Endothelial cell of umbilical vein (primary cell): ENCODE measurements at places on chromosomes 5 and 9.

DNA sequence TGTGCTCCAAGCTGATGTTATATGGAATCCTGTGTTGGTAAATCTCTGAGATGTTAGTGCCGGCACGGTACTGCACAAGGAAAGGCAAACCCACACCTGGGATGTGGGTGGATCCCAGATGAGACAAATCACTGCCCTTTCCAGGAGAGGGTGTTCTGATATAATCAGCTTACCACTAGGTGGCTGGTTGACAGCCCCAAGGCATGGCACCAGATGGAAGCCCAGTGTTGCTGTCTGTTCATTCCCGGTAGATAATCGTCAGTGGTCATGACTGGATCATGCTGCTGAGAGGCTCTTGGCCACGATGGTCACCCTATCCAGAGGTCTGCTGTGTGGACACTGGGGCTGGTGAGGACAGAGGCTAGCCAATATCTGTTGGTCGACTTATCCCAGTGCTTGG, 184.0 kb downstream of the CACNA1B start:
- no peak for DNase-seq

GRCh38 chr5:109690975-109691574, 1.3 kb downstream of the MAN2A1 start:
- DNase-seq, result peak; percentile 87

- no peak for DNase-seq
Measured at GRCh38 chr9:95137587-95138145, 179.8 kb downstream of the FANCC start.

DNA sequence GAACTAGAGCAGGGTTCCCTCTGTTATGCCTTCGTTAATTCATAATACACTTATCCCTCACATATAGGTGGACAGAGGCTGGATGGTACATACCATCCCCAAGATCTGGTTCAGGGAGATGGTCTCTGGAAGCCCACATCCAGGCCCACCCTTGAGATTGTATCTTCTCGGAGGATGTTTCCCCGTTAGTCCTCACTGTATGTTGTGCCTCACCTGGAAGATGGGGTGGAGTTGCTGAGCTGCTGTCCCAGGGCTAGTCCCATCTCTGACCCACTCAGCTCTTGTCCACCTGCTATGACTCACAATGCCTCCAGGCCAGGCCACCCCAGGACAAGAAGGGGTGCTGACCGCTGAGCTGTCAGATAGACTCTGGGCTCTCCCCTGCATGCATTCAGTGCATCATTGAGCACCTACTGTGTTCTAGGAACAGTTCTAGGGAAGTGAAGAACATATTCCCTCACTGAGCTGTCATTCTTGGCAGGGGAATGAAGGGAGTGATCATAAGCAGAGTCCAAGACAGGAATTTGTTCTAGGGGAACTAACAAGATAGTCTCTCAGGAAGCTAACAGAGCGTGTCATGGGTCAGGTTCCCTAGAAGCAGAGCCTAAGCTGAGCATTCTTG, at the start of gene CBY3:
TSS of gene CBY3 (minus strand) at position 255 of the 622 bp plus-strand sequence. CDS start at position 139, 116 bp downstream.
- no peak for DNase-seq

DNA sequence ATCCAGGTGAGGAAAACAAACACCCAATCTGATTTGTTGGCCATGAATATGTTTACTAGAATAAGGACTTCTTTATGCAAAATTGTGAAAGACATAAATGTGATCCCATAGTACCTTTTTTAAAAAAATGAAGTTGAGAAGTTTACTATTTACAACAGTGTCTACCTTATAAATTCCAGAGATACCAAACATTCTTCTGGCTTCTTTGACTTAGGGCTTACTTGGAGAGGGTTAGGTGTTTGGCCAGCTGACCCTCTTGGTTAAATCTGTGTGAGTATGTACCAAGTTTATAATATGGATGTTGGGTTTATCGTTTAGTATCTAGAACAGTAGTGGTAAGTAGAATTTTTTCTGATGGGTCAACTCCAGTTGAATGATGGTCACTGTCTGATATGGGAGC, 212.3 kb downstream of the DOCK8 start:
- no peak for DNase-seq

DNA sequence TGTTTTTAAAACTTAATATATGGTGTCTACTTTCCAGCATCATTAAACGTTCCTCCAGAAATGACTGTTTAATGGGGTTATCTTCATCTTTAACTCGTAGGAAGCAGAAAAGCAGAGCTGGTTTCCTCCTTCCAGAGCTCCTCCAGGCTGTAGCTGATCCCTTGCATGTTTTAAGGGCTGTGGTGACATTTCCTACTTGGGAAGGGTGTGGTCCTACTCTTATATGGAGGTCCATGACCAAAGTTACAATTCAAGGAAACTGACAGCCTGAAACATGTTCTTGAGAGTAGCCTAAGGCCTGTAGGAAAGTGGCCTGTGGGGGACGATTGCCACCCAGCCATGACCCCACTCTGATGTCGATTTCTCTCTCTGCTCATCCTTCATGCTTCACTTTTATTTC, 297.1 kb downstream of the GADD45G start:
- DNase-seq, result no peak

DNA sequence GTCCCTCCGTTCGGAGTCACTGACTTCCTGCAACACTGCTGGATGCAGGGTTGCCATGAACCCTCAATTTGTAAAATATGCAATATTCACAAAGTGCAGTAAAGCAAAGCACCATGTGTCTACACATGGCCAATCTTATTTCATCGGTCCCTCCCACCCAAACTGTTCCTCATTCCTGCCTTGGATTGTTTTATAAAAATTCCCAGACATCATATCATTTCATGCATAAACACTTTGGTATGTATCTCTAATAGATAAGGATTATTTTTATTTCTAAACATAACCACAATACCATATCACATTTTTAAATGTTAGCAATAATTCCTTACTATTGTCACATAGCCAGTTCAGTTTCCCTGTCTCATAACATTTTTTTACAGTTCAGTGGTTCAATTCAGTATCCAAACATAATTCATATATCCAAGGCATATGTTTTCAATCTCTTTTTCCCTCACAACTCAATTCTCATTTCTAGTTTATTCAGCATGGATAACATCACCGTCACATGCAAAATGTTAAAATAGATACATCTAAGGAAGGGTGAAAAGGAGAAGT, 82.0 kb upstream of the PCAT7 start:
- DNase-seq, result no peak

- no peak for DNase-seq
Measured at GRCh38 chr5:126948011-126948355, 82.4 kb downstream of the MARCHF3 start.

GRCh38 chr5:14379739-14380497, 201.7 kb upstream of the OTULINL start:
- no peak for DNase-seq

GRCh38 chr5:55492449-55492848, 42.3 kb downstream of the PLPP1 start:
- no peak for DNase-seq

DNA sequence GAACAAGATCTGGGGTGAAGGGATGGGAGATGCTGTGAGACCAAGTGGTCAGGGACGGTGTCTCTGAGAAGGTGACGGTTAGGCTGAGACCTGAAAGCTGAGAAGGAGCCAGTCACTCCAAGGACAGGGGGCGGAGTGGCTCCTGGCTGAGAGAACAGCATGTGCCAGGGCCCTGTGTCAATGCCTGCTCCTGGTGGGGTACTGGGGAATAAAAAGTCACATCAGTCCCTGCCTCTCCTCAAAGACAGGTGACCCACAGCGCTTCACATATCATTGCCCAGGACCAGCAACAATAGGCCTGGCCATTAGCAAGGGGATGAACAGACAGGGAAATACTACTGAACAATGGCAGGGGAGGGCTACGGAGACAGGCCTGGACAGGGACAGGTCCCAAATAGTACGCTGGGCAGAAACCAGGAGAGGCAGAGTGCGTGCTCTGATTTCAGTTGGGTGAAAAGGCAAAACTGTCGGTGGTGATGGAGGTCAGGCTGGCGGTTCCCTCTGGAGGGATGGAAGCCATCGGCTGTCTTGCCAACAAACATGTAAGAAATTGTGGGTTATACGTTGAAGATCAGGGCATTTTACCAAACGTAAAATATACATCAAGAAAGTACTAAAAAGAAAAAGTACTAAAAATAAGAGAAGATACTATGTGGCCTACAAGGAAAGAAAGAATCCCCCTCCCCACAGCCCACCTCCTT, 64.3 kb downstream of the C9orf50 start:
- no peak for DNase-seq

- DNase-seq, result no peak
Measured at GRCh38 chr5:157252711-157253465, 13.0 kb upstream of the CYFIP2 start.

DNA sequence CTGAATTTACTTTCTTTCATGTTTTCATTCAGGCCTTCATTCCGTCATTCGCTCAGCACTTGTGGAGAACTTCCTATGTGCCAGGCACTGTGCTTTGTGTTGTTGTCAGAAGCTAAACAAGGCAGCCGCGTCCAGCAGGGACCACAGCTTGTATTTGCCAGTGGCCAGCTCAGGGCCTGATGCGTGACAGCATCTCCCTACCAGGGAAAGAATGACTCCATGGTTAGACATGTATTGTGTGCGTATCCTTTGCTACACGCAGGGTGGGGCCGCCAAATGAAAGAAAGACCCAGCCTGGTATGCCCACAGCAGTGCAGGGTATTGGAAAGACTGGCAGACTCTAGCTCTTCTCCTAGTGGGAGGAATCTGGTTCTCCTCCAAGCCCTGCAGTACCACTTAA, 4.7 kb upstream of the COL27A1 start:
- no peak for DNase-seq

GRCh38 chr9:74391816-74392215, 105.3 kb upstream of the RORB start:
- no peak for DNase-seq

GRCh38 chr9:94929369-94929756, 202.9 kb downstream of the AOPEP start:
- DNase-seq, result peak; percentile 98

DNA sequence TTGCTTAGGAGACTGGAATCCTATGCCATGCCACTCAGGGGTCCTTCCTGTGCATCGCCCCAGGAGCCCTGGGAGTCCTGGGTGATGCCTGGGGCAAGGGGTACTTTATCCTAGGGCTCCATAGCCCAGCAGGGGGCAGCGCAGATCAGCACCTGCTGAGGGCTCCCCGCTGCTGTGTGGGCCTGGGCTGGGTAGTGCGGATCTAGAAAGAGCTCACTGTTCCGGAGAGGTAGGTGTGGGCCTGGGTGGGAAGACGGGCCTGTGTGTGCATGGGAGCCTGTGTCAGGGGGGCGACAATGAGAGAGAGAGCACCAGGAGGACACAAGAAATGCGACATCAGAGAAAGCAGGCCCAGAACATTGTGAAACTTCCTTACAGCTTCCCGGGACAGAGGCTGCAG, 11.4 kb upstream of the DAB2IP start:
- peak; percentile 36 for DNase-seq

- no peak for DNase-seq
Measured at GRCh38 chr5:50703367-50703666, 36.9 kb downstream of the PARP8 start.

- DNase-seq, result no peak
Measured at GRCh38 chr5:156186760-156187159, 140.2 kb upstream of the SGCD start.

DNA sequence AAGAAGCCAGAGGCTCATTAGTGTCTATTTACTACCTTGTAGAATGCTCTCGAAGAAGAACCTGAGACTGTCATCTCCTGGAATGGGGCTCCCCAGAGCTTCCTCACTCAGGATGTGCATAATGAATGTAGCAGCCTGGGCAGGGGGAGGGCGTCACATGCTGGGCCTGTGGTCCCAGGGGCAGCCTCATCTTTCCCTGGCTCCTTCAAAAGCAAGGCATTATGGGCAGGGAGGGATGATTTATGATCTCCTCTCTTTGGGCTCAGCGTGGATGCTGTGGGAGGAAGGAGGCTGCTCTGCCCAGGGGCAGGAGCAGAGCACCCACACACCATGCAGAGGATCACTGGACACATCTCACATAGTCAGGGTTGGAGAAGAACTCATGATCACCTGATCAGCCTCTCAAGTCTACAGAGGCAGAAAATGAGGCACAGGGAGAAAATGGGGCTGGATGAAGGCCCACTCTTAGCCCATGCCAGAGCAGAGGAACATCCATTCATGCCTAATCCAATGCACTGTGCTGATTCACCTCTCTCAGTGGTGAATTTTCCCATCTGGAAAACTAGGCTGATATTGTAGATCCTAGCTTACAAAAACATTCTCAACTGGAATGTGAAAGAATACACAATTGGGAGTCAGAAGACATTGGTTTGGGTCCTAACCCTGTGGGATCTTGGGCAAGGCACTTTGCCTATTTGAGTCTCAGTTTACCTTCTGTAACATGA, 173.7 kb downstream of the CARTPT start:
- no peak for DNase-seq

GRCh38 chr5:165460911-165461310, 1955.5 kb downstream of the MAT2B start:
- no peak for DNase-seq

DNA sequence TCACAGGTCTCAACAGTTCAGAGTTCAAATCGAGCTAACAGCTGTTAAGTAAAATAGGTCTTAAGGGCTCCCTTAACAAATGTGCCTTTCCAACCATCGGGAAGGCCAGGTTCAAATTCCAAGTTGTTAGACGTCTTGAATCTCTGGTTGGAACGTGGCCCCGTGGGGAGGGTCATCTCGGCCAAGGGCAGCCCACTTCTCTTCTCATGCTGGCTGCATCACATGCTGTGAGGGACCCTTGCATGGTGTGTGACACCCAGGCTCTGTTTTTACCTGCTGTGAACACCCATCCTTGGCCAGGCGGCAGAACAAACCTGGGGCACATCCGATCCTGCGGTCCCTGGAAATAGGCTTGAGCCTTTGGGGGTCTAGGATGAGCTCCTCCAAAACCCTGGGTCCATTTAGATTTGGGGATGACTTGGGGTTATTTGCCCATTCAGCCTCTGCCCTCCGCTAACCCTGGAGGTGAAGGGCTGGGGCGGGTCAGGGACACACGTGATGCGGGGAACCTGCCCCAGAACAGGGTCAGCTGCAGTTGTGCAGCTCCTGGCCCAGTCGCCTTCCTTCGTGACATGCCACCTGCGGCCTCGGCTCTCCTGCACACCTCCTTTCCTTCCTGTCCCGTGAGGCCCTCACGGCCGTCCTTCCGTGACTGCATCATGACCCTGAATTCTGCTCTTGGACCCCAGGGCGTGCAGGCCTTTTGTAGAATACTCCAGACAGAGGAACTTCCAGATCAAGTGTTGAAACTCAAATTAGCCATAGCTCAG, 45.9 kb downstream of the BOD1 start:
- no peak for DNase-seq

DNA sequence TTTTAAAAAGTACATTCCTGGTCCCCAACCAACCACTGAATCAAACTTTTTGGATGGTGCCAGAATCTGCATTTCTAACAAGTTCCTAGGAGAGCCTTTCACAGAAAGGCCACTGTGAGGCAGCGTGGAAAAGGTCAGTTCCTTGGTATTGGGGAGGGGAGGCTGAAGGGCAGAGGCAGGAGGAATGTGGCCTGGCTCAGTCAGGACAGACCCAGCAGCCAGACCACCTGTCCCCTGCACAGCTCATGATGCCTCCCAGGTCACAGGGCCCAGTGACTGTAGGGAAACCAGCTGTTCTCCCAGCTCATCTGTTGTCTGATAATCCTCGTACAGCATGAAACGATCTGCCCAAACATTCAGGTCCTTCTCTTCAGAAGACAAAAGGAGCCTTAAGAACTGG, 132.9 kb downstream of the LHFPL2 start:
- DNase-seq, result no peak

GRCh38 chr5:127010362-127010761, 20.0 kb downstream of the MARCHF3 start:
- no peak for DNase-seq
